Brain pericyte (primary cell): ENCODE measurements at places on chromosomes 5 and 9.

DNA sequence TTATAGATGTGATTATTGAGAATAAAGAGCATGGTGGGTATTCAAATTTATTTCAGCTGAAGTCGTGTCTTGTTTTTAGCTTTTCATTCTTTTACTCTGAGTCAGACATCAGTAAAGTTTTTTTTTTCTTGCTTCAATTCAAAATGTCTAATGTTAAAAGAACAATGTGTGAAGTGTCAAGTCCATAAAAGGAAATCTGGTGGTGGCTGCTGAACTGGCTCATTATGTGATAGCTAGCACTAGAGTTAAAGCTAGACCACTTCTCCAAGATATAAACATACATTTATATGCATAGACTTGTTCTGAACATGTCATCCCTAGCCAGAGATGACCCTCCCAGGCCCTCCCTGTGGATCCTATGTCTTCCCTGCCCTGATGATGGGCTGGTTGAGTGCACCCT lies 338.3 kb downstream of the RAB3C start:
- DNase-seq = no peak

DNA sequence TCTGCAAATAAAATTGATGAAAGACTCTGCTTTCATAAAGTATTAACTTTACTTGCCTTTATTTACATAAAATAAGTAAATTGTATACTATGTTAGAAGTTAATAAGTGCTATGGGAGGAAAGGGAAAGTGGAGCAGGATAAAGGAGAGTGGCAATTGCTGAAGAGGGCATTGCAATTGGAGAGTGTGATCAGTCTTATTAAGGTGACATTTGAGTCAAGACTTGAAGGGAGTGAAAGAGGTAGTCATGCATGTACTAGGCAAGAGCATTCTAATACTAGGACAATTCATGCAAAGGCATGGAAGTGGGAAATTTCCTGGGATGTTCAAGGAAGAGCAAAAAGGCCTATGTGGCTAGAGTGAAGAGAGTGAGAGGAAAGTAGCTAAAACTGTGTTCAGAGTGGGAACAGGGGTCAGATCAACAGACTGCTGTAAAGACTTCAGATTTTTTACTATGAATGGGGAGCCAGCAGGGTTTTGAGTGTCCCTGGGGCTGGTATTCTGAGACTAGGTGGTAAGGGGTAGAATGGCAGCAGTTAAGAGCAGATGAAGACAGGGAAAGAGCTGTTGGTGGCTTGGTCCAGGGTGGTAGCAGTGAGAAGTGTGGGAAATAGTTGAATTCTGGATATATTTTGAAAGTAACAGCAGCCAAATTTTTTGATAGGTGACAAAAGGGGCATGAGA lies 182.3 kb upstream of the RIOK2 start:
- no peak for DNase-seq

DNA sequence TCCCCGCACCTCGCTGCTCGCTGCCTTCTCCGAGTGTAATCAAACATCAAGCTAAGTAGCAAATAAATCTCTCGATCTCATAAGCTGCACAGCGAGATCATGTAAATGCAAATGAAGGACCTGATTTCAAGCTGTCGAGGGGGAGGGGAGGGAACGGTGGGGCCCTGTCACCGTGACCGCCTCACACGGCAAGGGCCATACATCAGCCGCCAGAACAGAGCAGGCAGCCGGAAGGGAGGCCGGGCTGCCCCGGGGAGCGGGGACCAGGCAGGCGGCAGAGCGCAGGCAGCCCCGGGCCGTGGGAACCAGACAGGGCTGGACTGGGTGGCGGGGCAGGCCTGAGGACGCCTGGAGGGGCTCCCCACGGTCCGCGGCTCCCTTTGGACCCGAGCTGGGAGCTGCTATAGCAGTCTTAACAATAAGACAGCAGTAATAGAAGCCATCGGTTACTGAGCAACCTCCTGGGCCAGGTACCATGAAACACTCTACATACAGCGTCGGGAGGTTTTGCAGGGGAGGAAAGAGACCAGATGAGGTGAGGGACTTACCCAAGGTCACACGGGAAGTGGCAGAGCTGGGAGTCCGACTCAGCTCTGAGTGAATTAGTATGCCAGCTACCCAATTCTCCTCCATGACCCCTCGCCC lies 76.8 kb downstream of the CFAP77 start:
- DNase-seq = no peak

DNA sequence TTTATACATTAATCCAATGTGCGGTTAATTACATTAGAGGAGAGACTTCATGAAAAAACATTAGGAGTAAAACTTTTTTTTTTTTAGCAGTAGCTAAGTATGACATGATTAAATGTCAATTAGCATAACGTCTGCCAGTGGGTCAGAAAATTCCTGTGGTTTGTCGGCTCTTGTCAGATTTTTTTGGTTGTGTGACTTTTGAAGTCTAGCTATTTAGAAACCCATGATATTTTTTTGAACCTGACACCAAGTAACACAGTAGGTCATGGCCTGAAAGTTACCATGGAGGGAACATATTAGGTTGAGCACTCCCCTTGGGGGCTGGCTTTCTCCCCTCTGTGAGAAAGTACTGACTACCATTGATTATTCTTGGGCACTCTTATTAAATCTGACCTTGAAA lies 84.8 kb upstream of the ALDH1A1 start:
- no peak for DNase-seq

DNA sequence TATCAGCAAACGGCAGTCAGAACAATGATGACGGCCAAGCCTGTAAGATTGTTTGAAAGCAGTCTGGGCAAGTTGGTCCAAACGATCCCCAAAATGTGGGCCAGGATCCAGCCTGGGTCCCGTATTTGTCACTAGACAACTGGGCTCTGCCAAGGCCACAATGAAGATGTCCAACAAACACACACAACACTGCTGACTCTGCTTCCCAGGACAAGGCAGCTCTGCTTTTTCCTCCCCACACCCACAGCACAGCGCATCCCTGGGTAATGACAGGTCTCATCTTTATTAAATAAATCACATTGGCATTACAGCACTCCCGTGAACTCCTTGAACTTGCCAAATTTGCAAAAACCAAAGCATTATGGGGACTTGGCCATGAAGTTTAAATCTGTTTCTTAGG lies 424.1 kb upstream of the ACTBL2 start:
- no peak for DNase-seq

- DNase-seq = no peak
Measured at GRCh38 chr9:119343059-119343990, 25.9 kb downstream of the BRINP1 start.

DNA sequence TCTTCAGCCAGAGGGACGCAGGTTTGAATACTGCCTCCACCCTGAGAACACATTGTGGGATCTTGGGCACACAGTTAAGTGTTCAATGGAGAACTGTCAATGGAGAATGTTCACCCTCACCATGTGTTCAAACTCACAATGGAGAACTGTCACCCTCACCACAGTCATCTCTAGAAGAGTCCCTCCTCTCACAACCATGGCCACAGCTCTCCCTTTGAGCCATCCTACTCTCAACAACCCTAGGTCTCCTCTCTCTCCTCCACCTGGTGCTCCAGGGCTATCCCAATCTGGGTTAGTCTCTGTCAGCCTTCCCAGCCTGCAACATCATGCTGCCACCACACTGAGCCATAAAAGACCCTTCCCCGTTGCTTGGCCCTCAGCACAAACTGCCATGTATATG lies 36.3 kb upstream of the HAND1 start:
- no peak for DNase-seq

DNA sequence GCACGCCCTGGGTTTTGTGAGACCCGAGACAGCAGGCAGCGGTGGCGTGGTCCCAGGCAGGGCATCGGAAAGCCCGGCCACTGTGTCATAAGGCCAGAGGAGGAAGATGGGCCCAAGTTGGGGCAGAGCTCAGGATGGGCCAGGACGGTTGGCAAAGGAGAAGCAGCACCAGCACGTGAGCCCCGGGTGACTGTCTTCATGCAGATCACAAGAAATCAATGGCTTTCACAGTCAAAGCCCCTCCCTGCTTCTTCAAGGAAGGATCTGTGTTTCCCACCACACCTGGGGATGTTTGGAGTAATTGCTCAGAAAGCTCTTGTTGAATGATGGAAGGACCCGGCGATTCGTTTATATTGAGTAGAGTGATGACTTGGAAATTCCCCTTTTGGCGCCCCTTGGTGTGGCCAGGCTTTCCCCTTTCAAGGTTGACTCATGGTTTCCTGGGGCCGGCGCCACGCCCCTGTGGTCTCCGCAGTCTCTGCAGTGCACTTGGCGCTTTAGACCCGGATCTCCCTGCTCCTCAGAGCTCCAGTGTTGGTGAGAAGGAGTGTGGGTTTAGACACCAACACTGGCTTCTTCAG lies 52.1 kb downstream of the IL31RA start:
- DNase-seq = no peak

- no peak for DNase-seq
Measured at GRCh38 chr5:177511796-177512675, 2.4 kb upstream of the DOK3 start.
